RPMI7951 (cell line): ENCODE measurements at places on chromosomes 7 and 10.

DNA sequence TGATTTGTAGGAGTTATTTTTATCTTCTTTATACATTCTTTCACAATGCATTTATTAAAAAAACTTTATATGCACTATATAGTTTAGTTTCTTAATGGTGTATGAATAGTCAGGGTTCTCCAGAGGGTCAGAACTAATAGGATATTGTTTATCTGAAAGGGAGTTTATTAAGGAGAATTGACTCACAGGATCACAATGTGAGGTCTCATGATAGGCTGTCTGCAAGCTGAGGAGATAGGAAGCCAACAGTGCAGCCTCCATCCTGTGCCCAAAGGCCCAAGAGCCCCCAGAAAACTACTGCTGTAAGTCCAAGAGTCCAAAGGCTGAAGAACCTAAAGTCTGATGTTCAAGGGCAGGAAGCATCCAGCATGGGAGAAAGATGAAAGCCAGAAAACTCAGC, 192.8 kb upstream of the AHR start:
- no peak for DNase-seq

DNA sequence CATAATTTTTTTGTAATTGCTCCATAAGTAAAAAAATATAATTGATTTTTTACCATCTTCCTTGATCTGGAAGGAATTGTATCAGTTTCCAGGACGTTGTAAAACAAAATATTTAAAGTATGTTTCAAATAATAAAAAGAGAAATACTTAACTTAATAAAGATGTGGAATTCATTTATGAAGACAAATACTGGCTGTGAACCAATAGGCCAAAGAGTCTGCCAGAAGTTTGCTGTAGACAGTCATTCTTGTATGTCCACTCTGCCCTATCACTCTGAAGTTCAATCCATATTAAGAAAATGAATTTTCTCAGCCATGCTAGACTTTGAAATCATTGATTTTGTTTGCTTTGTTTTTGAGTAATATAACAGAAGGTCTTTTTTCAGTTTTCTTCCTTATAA, 256.4 kb downstream of the TRIL start:
- DNase-seq: no peak

DNA sequence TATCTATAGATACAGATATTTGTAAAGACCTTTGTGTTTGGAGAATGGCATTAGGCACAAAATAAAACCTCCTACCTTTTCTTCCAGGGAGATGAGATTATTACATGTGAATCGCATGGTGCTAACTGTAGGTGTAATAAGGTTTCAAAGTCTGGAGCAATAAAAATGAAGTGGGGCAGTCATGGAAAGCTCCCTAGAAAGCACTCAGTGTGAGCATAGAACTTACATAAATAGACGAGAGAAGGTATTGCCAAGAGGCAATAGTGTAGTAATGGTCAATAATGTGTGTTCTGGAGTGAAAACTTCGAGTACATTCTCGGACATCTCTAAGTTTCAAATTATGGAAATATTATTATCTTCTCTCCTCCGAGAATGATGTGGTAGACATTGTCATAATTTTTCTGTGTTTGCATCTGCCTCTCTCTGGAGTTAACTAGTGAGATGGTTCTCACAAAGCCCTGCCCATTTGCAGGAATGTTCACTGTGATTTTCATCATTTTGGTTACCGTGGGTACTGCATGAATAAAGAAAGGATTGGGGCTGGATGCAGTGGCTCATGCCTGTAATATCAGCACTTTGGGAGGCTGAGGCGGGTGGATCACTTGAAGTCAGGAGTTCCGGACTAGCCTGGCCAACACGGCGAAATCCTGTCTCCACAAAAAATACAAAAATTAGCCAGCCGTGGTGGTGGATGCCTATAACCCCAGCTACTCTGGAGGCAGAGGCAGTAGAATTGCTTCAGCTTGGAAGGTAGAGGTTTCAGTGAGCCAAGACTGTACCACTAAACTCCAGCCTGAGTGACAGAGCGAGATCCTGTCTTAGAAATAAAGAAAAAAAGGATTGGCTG, 10.6 kb downstream of the VIM start:
- peak; percentile 89 for DNase-seq

- no peak for DNase-seq
Measured at GRCh38 chr10:96107623-96108038, 22.5 kb upstream of the ZNF518A start.

DNA sequence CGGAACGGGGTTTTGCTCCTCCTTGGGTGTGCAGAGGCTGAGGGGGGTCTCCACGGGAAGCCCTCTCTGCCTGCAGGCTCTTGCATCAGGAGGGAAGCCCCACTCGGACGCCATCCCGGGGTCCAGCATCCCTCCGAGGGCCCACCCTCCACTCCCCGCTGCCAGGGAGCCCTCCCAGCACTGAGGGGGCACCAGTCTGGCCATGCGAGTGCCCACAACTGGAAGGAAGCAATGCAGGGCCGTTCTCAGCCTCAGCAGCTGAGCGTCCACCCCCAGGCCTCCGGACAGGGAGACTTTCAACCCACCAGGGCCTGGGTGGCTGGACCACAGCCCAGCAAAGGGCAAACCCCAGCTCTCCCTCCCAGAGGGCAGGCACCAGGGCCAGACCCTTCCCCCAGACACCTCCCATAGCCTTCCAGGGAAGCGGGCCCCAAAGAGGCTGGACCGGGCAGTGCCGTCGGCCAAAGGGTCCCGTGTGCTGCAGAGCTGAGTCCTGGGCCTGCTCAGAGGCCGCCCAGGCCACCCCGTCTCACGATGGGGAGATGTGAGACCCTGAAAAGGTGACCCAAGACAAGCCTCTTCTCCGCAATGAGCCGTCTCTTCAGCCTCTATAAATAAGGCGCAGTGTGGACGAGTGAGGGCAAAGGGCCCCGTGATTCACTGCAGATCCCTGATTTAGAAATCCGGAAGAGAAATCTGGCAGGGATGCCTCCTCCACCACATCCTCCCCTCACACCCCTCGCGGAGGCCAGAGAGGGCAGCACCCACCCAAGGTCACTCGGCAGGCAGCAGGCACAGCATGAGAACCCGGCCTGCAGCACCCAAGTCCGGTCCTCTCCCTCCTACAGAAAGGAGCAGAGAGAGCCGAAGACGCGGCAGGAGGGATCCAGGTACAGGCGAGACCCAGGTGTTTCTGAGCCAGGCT, 81.9 kb upstream of the DNAAF5 start:
- DNase-seq: no peak

DNA sequence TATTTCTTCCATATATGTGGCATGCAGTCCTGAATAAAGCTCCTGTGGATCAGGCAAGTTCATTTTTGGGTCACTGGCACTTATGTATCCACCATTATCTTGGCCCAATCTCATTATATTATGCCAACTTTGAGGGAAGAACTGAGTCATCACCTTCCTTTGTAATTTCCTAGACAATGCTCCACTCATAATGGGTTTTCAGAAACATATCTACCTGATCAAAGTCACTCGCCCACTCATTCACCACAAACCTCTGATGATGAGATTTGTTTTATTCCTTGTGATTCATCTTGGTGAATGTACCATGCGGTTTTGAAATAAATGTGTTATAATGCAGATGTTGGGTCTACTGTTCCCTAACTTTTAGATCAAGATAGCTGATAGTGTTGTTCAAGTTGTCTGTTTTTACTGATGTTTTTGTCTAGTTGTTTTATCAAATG, 525.8 kb downstream of the KIF20B start:
- peak; percentile 99 for DNase-seq

DNA sequence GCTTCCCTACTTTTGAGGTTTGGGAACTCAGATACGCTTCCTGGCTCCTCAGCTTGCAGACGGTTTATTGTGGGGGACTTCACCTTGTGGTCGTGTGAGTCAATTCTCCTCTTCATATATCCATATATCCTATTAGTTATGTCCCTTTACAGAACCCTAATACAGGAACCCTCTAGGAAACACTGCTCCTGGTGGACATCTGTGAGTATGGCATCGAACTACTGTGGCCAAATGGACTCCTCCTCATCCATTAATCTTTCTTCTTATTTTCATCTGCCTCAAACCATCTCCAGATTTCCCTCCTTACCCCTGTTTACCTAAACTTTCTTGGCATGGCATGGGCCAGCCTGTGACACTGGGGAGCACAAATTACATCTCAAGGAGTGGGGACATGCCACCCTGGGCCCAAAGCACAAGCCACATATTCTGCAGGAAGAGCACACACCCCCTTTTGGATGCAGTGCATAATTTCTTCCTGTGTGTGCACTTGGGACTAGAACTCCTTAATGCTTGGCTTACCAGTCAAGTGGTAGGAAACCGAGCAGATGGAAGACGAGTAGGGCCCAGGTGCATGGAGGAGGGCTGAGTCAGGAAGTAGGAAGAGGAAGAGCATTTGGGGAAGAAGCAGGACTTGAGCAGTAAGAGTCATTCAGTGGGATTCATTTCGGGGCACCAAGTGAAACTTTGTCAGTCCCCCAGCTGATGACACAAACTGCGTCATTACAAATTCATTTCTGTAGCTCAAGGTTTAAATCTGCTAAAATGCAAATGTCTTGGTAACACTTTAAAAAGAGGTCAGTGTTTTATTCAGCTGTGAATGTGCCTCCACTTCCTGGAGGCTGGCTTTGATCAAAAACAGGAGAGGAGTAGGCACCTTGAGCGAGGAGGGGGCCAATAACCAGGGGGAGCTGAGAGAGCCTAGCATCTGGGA, 80.8 kb upstream of the PLXNA4 start:
- no peak for DNase-seq

- no peak for DNase-seq
Measured at GRCh38 chr7:101377189-101377736, 14.6 kb downstream of the COL26A1 start.

- no peak for DNase-seq
Measured at GRCh38 chr10:64312876-64313275, 791.7 kb downstream of the REEP3 start.

DNA sequence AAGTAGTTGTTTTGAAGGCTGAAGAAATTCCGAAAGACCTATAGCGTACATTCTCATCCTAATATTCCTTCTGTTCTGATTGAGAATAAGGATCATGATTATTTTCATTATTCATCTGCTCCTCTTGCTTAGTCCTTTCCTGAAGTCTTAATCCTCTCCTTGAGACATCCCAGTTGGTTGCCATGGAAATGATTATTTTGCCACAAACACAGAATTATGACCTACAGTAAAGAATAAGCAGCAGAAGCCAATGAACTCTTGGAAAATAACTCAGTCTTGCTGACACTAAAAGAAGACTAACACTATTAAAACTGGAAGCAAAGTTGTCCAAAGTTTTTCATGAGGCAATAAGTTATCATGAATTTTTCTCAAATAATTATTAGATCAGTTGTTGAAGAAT, 47.8 kb upstream of the JAZF1 start:
- DNase-seq: no peak
